IPS DF 6.9 (cell line): ENCODE measurements at places on chromosomes 5 and 9.

DNA sequence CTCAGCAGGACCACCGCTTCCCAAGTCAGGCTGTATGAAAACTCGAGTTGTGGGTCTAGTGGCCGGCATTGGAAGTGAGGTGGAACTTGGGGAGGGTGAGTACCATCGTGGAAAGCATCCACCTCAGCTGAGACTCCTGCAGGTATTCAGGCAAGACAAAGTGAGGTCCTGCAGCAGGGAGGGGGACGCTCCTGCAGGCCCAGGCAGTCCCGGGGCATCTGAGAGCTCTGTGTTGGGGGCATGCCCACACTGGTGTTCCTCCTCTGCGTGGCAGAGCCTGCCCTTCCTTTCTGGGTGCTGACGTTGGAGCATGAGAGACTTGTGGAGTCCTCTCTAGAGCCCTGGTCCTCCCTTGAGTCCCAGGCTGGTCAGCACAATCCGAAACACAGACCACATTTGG, 187.7 kb downstream of the CACNA1B start:
- DNase-seq: no peak

DNA sequence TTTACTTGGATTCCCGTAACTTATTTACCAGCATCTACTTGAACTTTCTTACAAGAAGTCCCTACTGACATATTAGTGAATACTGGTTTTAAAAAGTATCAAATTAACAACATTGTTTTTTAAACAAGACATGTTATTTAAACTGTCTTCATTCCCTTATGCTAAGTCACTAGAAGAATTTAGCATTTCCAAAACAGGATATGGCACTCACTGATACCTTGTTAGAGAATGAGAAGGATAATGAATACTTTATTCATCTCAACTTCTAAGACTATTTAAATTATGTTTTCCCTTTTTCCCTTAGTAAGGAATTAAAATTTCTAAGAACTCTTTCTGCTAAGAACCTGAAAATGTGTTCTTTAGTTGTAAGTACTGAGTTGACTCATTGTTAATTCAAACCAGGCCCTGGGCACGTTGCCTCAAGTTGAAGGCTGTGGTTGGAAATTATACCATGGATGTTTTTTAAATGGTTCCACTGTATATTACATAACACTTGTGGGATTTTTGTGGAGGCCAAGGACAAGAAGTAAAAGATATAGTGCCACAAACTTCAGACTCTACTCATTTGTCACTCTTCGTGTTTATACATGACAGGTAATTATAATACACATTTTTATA, 219.0 kb upstream of the EDIL3 start:
- DNase-seq: no peak

DNA sequence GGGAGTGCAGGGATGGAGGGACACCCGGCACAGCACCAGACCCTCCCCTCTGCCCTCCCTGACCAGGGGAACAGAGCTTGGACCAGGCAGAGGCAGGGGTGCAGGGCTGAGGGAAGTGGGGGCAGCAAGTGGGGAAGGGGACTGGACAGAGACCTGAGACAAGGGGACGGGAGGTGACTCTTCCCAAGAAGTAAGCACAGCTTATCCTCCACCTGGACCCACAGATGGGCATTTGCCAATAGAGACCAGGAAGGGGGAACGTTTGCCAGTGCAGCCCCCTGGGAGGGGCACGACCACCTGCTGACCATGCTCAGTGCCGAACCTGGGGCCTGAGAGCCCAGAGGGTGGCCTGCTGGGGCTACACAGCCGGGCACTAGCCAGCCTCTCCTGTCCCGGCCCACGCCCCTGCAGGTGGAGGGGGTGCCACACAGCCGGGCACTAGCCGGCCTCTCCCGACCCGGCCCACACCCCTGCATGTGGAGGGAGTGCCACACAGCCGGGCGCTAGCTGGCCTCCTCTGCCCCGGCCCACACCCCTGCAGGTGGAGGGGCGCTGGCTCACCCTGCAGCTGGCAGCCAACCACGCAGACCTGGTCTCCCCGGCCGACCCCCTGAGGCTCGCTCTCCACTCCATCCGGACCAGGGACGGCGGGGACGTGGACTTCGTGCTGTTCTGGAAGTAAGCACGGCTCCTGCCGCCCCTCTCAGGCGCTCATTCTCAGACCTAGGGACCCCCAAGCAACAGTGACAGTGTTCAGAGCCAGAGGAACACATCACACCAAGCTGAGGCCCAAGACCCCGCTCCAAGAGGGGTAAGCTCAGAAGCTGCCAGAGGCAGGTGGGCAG, 24.3 kb downstream of the GLT6D1 start:
- DNase-seq: no peak

GRCh38 chr9:6702707-6703106, 55.1 kb upstream of the KDM4C start:
- no peak for DNase-seq

DNA sequence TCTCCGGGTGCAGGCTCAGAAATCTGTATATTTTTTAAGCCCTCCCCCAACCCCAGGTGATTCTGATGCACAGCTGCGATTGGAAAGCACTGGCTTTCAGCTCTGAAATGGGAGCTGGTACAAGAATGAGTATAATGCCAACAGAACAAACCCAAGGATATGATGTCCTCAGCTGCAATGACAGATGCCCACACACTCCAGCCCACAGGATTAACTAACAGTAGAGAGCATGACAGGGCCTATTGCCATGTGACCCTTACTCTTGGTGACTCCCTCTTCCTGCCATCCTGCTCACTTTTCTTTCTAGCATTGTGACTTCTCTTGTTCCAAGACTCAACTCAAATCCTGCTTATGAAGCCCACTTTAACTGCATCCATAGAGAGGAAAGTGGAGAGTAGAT, 174.5 kb downstream of the FGF18 start:
- no peak for DNase-seq

DNA sequence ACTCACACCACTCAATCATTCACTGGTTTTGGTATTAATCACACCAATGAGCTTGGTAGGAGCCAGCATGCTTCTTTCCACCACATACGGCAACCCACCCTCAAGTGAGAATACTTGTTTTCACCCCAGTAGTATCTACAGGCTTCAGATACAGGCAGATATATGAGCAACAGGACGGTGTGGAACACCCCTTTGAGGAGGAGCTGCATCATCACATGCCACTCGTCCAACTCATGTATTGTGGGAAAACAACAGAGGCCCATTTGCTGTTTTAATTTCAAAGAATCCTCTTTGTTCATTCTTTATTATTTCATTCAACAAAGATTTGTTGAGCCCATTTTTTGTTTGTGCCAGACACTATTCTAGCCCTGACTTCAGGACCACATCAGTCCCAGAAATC, 46.0 kb downstream of the RORB start:
- no peak for DNase-seq

DNA sequence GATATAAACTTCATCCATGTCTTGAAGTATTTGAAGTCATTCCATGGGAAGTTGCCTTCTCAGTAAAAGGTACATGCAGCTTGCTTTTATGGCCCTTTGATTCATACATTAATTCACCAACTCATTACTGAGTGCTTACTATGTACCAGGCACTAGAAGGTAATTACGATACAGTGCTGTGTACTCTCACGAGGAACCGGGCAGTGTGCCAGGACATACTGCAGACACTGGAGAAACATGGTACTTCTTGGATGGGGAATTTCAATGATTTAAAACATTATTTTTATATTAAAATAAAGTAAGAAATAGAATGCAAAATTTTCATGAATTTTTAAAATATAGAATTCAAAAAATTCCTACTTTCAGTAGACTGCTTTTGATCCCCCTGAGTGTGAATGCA, 71.4 kb upstream of the WDR41 start:
- no peak for DNase-seq

- no peak for DNase-seq
These were observed 4.3 kb upstream of the RIC1 start for GRCh38 chr9:5624655-5625054.
